ENCODE measurements at places on chromosomes 5 and 9. TPM values are rescaled to one million over a fixed set of nuclear protein-coding genes. Genes with fewer than 3 reads are reported as not detected.

C1QTNF2 gene
- total RNA-seq: 0.04 TPM

BARHL1 gene
- total RNA-seq: 0.03 TPM

RASEF gene
- total RNA-seq: 6.7 TPM

CCL28 gene
- total RNA-seq: 0.06 TPM

DND1 gene
- total RNA-seq: 0.60 TPM

FOXD4L4 gene
- total RNA-seq: 0.13 TPM

SLC34A3 gene
- 0.15 TPM for total RNA-seq

LVRN gene
- 0.03 TPM for total RNA-seq

SOHLH1 gene
- 0.05 TPM for total RNA-seq

MARCOL gene
- not detected for total RNA-seq

PCAT7 gene
- 0.62 TPM for total RNA-seq

CTSV gene
- total RNA-seq: 14.1 TPM

ECSCR gene
- total RNA-seq: not detected

MSANTD3 gene
- total RNA-seq: 58.7 TPM

TMEM232 gene
- 0.10 TPM for total RNA-seq

LHX6 gene
- total RNA-seq: 3.1 TPM

C5orf58 gene
- total RNA-seq: not detected

ARSI gene
- total RNA-seq: 30.6 TPM

RAB3C gene
- not detected for total RNA-seq

PCDHA4 gene
- total RNA-seq: 1.8 TPM

NEURL1B gene
- total RNA-seq: 10.0 TPM

IL5 gene
- total RNA-seq: not detected

C9orf43 gene
- total RNA-seq: 0.55 TPM

THBS4 gene
- 0.06 TPM for total RNA-seq
